ENCODE measurements at places on chromosomes 5 and 9. TPM values are rescaled to one million over a fixed set of nuclear protein-coding genes. Genes with fewer than 3 reads are reported as not detected.

Gene VAV2
- 7.3 TPM for total RNA-seq

Gene ECM2
- 11.4 TPM for total RNA-seq

Gene PCDHGC5
- 0.58 TPM for total RNA-seq

Gene SFXN1
- total RNA-seq = 34.0 TPM

Gene PCDHGB6
- 1.4 TPM for total RNA-seq

Gene SLC36A2
- not detected for total RNA-seq

Gene SHISAL2B
- not detected for total RNA-seq

Gene GRXCR2
- total RNA-seq = not detected

Gene FAM221B
- total RNA-seq = not detected

Gene MEIKIN
- total RNA-seq = not detected

Gene RLN2
- total RNA-seq = not detected

Gene TMEM215
- total RNA-seq = not detected

Gene FAM53C
- total RNA-seq = 24.7 TPM

Gene PDZD2
- 0.09 TPM for total RNA-seq

Gene SPATA31D4
- not detected for total RNA-seq

Gene PKD2L2
- total RNA-seq = not detected

Gene CHSY3
- total RNA-seq = 12.7 TPM

Gene IL4
- not detected for total RNA-seq

Gene BTNL8
- 1.2 TPM for total RNA-seq

Gene SPINK7
- total RNA-seq = not detected

Gene SCGB3A1
- not detected for total RNA-seq

Gene SLC9A3
- 3.2 TPM for total RNA-seq

Gene HBEGF
- 1.3 TPM for total RNA-seq

Gene NXNL2
- 1.1 TPM for total RNA-seq

Gene CXCL14
- total RNA-seq = not detected

Gene RNF180
- total RNA-seq = 3.8 TPM

Gene GHR
- 7.7 TPM for total RNA-seq

Gene RMRP
- 12,356 TPM for total RNA-seq

Gene DOCK2
- 0.23 TPM for total RNA-seq

Gene SLC46A2
- total RNA-seq = not detected

Gene PCDH12
- 1.3 TPM for total RNA-seq

Gene ACOT12
- not detected for total RNA-seq

Gene NMRK1
- total RNA-seq = 14.6 TPM

Gene GABBR2
- 0.68 TPM for total RNA-seq

Gene TNFSF8
- not detected for total RNA-seq

Gene AQP3
- total RNA-seq = 5.4 TPM

Gene TLX3
- not detected for total RNA-seq

Gene KLHL3
- total RNA-seq = 5.1 TPM

Gene SV2C
- total RNA-seq = not detected

Gene TUSC1
- 26.0 TPM for total RNA-seq

Gene MSANTD3
- 31.6 TPM for total RNA-seq

Gene TMEM174
- not detected for total RNA-seq

Gene TLE1
- 30.8 TPM for total RNA-seq

Gene FAT2
- total RNA-seq = not detected

Gene STPG3
- not detected for total RNA-seq
